ENCODE measurements at places on chromosomes 6 and 20.

- no peak for DNase-seq
Observed at GRCh38 chr6:91852252-91852651, 1265.4 kb upstream of the MAP3K7 start.

GRCh38 chr6:96724641-96725040 lies 112.6 kb downstream of the GPR63 start:
- no peak for DNase-seq

- DNase-seq = no peak
Observed at GRCh38 chr6:24777227-24777626, 2.5 kb downstream of the GMNN start.

DNA sequence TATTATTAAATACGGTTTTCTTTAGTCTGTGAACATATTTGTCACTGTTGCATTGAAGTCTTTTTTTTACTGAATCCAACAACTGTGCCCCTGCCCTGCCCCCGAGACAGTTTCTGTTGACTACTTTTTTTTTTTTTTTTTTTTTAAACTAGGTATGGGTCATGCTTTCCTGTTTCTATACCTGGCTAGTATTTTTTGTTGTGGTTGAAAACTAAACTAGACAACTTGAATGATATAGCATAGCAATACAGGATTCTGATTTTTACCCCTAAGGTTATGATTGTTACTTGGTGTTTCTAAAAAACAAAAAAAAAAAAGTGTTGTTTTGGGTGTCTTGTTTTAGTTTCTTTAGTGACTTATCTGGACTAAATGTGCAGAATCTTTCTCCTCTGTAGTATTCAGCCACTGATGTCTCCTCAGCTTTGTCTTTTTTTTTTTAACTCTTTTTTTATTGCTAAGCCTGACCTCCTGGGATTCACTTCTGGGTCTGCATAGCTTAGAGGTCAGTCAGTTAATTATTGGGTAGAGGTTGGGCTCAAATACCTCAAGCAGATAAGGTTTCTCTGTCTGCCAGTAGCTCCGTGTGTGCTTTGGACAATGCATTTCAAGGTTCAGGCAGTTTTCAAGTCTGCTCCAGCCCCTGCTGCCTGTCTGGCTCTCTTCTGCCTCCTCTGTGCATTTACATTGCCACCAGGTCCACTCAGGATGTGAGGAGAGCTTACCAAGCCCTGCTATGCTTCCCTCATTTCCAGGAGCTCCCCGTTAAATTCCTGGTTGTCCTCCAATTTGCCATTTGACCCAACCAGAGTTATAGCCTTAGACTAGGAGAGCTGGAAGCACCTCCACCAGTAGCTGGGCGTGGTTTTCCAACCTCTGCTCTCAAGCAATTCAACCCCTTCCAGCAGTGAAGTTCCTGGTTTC lies 91.4 kb downstream of the SYNDIG1 start:
- no peak for DNase-seq

GRCh38 chr6:130932438-130932837 lies 105.2 kb downstream of the SMLR1 start:
- DNase-seq = no peak

GRCh38 chr6:90106449-90106848 lies 190.2 kb downstream of the BACH2 start:
- DNase-seq = no peak

Measured in CD4-positive, alpha-beta T cell treated with Interleukin-12 subunit alpha and Interleukin-12 subunit beta, for 1 hour (primary cell).